ENCODE measurements at places on chromosomes 3 and 15.

DNA sequence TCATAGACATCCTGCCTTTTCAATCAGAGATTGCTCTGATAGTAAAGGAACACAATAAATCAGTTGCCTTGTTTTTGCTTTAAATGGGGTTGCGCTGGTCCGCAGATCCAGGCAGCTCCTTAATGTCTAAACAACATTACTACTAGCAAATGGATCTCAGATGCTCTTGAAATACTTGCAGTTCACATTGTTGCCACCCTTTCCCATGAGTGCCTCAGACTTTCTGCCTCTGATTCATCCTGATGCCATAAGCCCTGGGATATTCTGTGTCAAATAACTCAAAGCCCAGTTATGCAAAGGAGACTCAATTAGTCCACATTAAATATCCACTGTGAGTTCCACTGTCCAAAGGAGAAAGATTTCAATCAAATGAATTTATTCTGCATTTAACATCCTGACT is 196.7 kb downstream of the PLCH1 start:
- no peaks in the 10 kb centered on the region for H3K27me3 ChIP-seq
- no peak overlapping the region for H3K4me3 ChIP-seq
- no peaks in the 10 kb centered on the region for H3K36me3 ChIP-seq
- DNase-seq: no peak
- no peaks in the 10 kb centered on the region for H3K4me1 ChIP-seq
- H3K27ac ChIP-seq: no peak overlapping the region

- H3K36me3 ChIP-seq: no peaks in the 10 kb centered on the region
- no peaks in the 10 kb centered on the region for H3K4me1 ChIP-seq
- no peak for DNase-seq
- H3K27me3 ChIP-seq: no peaks in the 10 kb centered on the region
Observed at GRCh38 chr15:50365971-50366370, 11.0 kb upstream of the GABPB1 start.

DNA sequence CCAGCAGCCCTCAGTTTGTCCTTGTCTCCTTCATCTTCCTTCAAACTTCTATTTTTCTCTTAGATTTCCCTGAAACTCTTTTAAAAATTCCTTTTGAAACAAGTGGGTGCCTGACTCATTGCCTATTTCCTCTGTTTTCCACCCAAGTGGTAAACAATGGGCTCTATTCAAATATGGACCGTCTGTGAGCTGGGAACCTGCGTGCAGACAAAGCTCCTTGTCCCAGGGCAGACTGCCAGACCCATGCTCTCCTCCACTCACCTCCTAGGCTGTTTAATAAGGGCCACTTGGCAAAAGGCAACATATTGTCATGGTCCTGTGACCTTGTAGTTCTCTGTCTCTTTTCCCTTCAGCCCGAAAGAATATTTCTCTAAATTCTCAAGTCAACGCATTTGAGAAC is 332.7 kb upstream of the THBS1 start:
- H3K4me1 ChIP-seq: no peaks in the 10 kb centered on the region
- H3K36me3 ChIP-seq: no peaks in the 10 kb centered on the region
- no peak overlapping the region for H3K27ac ChIP-seq
- DNase-seq: no peak
- no peak overlapping the region for H3K4me3 ChIP-seq

DNA sequence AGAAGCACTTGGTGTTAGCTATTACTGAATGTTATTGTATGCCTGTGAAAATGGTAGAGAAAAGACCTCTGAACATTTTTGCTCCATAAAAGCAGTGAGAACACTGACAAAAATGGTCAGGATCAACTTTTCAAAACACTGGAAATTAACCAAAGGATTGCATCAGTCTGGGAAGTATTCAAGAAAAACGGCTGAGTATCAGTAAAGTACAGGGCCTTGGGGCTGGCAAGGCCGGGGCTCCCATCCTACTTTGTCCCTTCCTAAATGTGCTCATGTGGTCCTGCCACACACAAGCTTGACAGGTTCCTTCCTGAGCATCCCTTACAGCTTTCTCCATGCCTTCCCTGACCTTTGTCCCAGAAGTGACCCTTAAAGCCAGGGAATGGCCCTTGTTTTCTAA is 84.0 kb downstream of the CFAP20DC start:
- no peaks in the 10 kb centered on the region for H3K4me1 ChIP-seq
- no peak overlapping the region for H3K4me3 ChIP-seq
- H3K27ac ChIP-seq: no peak overlapping the region
- H3K27me3 ChIP-seq: no peaks in the 10 kb centered on the region
- DNase-seq: no peak

DNA sequence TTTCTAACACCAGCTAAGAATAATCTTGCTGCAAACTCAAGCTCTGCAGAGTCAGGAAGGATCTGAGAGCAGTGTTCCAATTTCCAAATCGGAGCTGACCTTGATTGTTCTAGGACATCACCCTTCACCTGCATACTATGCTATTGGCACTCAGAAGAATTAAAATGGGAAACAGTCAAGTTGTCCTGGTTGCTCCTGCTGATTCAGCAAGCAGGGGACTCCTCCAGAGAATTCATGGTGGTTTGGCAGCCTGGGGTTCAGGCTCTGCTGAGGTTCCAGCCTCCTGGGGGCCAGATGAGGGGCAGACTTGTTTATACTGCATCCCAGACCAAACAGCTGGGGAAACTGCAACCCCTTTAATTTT is 213.7 kb upstream of the ADAMTS9 start:
- H3K4me1 ChIP-seq: peaks cover 26% of the 10 kb centered on the region
- no peaks in the 10 kb centered on the region for H3K36me3 ChIP-seq
- peak overlapping the region; percentile 53 for H3K27ac ChIP-seq
- H3K27me3 ChIP-seq: no peaks in the 10 kb centered on the region

- DNase-seq: no peak
- H3K27me3 ChIP-seq: no peaks in the 10 kb centered on the region
- H3K4me1 ChIP-seq: peaks cover 16% of the 10 kb centered on the region
- no peak overlapping the region for H3K27ac ChIP-seq
- H3K4me3 ChIP-seq: no peak overlapping the region
Observed at GRCh38 chr3:27097182-27097581, 272.0 kb downstream of the NEK10 start.

GRCh38 chr3:114122027-114122709 is 56.7 kb downstream of the DRD3 start:
- H3K4me3 ChIP-seq: no peak overlapping the region
- H3K4me1 ChIP-seq: no peaks in the 10 kb centered on the region
- H3K27ac ChIP-seq: peak overlapping the region; percentile 9
- no peaks in the 10 kb centered on the region for H3K36me3 ChIP-seq
- no peak for DNase-seq
- no peaks in the 10 kb centered on the region for H3K27me3 ChIP-seq

DNA sequence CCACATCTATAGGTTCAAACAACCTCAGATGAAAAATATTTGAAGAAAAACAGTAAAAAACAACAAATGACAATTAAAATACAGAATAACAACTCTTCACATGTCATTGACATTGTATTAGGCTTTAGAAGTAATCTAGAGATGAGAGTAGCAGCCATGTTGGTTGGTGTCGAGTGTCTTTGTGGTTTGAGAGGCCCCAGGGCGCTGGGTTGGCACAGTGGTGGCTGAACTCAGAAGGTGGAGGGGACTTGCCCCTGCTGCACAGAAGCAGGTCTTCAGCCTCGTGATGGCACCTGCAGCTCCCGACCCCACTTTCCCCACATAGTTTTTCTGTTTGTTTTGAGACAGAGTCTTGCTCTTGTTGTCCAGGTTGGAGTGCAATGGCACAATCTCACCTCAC is 187.2 kb downstream of the OSBPL10 start:
- H3K36me3 ChIP-seq: no peaks in the 10 kb centered on the region
- no peak for DNase-seq
- H3K27ac ChIP-seq: no peak overlapping the region
- no peak overlapping the region for H3K4me3 ChIP-seq

DNA sequence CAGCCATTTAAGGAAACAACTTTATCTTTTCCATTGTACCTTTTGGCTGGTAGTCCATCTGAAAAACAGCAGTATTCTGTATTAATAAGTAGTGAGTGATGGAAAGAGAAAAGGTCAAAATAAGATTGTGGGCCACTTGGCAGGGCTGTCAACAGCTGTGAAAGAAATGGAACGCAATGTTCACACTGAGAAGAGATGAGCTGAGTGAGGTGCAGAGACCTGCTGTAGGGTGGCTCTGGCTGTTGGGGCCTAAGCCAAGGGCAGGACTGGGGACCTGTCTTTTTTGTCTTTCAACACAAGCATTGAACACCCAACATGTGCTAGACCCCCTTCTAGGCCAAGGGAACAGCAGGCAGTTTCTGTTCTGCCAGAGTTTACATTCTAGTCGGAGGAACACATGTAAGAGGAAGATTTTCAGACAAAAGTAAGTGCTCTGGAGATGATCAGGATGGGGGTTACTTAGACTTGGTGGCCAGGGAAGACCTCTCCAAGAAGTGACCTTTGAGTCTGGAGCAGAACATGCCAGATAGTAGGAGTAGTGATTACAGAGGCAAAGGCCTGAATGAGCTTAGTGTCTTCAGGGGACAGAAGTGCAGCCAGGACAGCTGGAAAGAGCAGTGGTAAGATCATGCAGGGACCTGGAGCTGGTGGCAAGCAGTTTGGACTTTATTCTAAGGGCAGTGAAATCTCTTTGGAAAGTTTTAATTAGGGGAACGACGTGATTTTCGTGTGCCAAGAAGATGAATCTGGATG is 29.6 kb downstream of the TSEN2 start:
- DNase-seq: no peak
- peaks cover 5% of the 10 kb centered on the region for H3K4me1 ChIP-seq
- H3K27ac ChIP-seq: peak overlapping the region; percentile 52
- H3K27me3 ChIP-seq: no peaks in the 10 kb centered on the region

- H3K36me3 ChIP-seq: no peaks in the 10 kb centered on the region
- DNase-seq: no peak
- no peak overlapping the region for H3K4me3 ChIP-seq
Observed at GRCh38 chr3:119148493-119149180, 2.7 kb downstream of the TEX55 start.

- H3K4me3 ChIP-seq: no peak overlapping the region
- H3K27ac ChIP-seq: no peak overlapping the region
- H3K36me3 ChIP-seq: no peaks in the 10 kb centered on the region
- no peaks in the 10 kb centered on the region for H3K4me1 ChIP-seq
- H3K27me3 ChIP-seq: no peaks in the 10 kb centered on the region
Observed at GRCh38 chr15:23857028-23857641, 170.0 kb upstream of the NDN start.

DNA sequence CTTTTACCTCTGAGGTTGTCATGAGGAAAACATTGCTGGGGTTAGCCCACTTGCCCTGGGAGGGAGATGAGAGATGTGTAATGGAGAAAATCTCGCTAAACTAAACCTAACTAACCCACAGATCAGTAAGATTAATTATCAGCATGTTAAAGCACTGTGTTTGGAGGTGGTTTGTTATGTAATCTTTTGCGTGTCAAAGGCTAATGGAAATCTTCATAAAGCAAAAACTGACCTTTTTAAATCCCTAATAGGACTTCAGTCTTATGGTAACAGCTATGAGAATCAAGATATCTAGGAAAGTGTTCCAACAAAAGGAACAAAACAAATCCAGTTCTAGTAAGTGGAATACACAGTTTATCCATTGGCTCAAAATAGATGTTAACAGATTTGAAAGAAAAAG is 102.7 kb downstream of the PLOD2 start:
- H3K27ac ChIP-seq: no peak overlapping the region
- DNase-seq: no peak
- no peaks in the 10 kb centered on the region for H3K36me3 ChIP-seq
- H3K4me1 ChIP-seq: no peaks in the 10 kb centered on the region
- H3K4me3 ChIP-seq: no peak overlapping the region
- no peaks in the 10 kb centered on the region for H3K27me3 ChIP-seq

- DNase-seq: no peak
- H3K4me3 ChIP-seq: no peak overlapping the region
- peak overlapping the region; percentile 64 for H3K27ac ChIP-seq
- peaks cover 50% of the 10 kb centered on the region for H3K36me3 ChIP-seq
Observed at GRCh38 chr3:127015282-127016042, 32.5 kb downstream of the PLXNA1 start.

Data from ascending aorta (tissue), 2 donors.